Brain microvascular endothelial cell (primary cell): ENCODE measurements at places on chromosomes 7 and 10.

DNA sequence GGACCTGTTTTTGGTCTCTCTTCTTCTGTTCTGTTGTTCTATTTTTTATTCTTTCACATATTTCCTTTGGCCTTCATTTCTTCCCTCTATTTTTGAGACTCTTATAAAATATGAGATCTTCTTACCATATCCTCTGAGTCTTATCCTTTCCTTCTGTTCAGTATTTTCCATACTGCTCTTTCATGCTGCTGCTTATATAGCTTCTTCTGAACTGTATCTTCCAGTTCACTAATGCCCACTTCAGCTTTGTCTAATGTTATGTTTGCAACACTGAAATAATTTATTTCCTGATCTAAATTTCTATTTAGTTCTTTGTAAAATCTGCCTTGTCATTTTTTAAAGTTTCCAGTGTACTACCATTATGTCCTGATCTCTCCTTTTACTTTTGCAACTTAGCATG is 12.8 kb downstream of the TMEM168 start:
- no peak for DNase-seq

DNA sequence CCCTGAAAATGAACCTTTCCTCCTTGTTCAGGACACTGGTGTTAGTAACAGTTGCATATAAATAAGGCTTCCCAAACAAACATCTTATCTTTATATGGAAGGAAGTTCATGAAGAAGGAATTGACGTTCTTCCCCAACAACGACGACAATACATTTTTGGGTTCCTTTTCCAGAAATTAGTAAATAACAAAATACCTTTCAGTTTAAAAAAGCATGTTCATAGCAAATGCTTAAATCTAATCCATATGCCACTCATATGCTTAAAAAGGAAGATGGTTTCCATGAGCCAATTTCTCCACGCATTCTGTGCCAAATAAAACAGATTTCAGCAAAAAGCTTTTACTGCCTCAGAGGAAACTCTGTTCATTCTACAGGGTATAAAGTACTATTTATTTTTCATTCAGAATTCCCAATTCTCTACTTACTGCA is 182.6 kb downstream of the COBL start:
- no peak for DNase-seq

DNA sequence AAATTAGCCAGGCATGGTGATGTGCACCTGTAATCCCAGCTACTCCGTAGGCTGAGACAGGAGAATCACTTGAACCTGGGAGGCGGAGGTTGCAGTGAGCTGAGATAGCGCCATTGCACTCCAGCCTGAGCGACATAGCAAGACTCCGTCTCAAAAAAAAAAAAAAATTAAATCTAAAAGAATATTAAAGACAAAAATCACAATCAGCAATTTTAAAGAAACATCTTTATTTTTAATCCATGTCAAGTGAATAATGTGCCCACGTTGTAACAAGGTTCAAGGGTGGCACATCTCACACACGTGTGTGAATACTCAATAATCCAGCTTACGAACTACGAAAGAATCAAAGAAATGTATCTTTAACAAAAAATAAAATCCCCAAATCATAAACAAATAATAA is 23.0 kb downstream of the SLC37A3 start:
- DNase-seq = no peak

DNA sequence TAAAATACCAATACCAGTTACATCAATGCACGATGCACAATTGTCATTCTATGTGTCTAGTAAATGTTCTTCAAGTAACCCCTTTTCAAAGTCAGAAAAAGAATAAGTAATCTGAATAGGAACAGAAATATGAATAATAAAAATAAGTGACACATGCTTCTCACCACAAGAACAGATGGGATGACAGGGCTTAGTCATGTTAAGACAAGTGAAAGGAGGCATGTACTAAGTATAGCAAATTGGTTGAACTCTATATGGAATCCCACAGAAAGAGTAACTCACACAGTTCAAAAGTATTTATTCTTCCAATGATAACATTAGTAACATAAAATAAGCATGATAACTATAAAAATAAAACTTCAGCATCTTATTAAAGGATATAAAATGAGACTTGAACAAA is 100.9 kb upstream of the TAS2R16 start:
- no peak for DNase-seq

GRCh38 chr10:84599254-84599653 is 270.9 kb downstream of the CCSER2 start:
- DNase-seq = no peak

- no peak for DNase-seq
Observed at GRCh38 chr7:81822811-81823210, 53.0 kb upstream of the HGF start.

GRCh38 chr10:132631338-132631735 is 93.8 kb downstream of the INPP5A start:
- DNase-seq = peak; percentile 42

GRCh38 chr7:12769444-12769843 is 82.0 kb downstream of the ARL4A start:
- DNase-seq = no peak

GRCh38 chr10:103652599-103653281 is 159.2 kb downstream of the NEURL1 start:
- DNase-seq = no peak

GRCh38 chr10:10828623-10829022 is 189.0 kb upstream of the CELF2 start:
- no peak for DNase-seq

DNA sequence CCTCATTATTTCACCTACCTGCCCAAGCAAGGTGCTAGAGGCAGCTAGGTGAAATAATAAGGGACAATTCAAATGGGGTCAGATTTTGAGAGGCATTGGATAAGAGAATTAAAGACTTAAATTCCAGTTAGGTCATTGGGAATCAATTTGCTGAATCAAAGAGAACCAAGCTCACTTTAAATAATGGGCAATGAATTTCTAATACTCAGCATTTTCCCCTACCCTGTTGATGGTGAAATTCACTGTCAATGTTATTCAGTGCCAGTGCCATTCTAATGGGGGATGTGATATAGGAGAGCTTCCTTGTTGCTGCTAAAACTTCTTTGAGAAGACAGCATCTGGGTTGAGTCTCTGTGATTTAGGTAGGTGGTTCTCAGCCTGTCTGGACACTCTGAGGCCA is 509.3 kb downstream of the PHTF2 start:
- no peak for DNase-seq

GRCh38 chr7:77569514-77570232 is 32.6 kb downstream of the PTPN12 start:
- peak; percentile 7 for DNase-seq

DNA sequence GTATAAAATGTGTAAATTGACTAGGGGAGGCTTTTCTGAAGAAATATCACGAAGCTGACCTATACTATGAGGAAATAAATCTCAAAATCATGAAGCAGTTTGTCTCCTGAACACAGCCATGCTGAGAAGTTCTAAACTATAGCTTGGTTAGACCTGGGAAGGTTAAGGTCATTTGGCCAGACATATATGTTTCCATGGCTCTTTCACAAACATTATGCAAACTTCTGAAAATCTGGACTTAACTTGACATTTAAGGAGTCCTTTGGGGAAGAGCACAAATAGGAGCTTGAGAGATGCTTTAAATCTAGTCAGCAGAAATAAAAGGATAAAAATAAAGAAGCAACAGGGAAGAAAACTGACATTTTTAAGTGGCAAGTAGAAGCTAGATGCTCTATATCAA is 115.9 kb upstream of the MEOX2 start:
- no peak for DNase-seq

DNA sequence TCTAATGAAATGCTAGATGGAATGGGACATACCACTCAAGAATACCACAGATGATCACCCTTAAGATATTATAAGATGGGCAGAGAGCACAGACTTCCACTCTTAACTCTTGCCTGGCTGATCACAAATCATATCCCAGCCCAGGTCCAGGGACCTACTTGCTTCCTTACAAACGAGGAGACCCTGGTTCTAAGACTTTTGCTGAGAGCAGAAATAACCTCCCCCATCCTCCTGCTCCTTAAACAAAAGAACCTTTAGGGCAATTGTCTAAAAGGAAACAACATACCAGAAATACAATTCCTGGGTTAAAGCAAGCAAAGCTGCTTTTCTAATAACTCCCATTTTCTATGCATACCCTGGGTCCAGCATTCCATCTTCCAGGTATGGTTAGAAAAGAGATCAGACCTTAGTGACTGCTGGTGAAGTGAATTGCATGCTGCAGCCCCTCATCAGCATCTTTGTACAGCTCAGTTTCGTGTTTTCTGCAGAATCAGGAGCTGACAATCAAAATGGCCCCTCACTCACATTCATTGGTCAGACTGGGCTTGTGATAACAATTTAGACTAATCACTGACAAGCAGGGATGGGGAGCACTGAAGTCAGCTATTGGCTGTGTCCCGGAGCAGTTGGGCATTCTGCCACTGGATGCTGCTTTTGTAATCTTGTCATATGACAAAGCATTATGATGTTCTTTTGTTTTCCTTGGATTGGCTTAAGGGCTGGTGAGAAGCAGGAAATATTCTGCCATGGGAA is 14.6 kb downstream of the IFIT3 start:
- peak; percentile 98 for DNase-seq

DNA sequence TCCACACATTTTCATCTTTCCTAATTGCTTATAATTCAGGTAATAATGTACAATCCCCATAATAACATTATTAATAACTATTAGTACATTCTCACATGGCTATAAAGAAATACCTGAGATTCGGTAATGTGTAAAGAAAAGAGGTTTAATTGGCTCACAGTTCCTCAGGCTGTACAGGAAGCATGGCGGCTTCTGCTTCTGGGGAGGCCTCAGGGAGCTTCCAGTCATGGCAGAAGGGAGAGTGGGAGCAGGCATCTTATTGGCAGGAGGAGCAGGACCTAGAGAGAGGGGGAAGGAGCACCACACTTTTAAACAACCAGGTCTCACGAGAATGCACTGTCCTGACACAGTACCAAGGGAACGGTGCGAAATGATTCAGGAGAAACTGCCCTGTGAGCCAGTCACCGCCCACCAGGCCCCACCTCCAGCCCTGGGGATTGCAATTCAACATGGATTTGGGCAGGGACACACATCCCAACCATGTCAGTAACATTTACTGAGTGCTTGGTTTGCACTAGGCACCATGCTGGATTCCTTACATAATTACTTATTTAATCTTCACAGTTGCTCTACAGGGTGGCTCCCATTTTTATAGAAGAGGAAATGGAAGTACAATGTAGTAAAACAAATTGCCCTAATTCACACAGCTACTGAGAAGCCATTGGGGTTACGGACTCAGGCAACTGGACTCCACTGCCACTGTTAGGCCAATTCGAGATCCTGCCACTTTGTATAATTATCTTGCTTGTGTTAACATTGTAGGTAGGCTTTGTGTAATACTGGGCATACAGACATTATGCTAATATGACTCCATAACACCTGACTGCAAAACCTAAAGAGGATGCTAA is 8.7 kb upstream of the ESYT2 start:
- DNase-seq = no peak

- peak; percentile 41 for DNase-seq
Observed at GRCh38 chr10:21402606-21403083, 122.8 kb downstream of the SKIDA1 start.

DNA sequence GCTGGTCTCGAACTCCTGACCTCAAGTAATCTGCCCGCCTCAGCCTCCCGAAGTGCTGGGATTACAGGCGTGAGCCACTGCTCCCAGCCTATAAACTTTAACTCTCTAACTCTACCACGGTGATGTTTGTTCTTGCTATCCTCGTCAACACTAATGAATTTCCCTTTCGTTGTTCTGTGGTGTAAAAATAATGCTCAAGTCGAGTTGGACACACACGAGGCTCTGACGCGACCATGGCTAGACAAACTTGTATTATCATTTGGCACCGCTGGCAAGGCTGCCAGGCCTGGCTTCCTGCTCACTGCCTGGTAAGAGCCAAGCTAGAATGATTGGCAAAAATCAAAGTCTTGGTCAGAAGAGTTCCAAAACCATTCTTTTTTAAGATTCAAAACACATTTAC is 167.0 kb upstream of the KLF6 start:
- no peak for DNase-seq

DNA sequence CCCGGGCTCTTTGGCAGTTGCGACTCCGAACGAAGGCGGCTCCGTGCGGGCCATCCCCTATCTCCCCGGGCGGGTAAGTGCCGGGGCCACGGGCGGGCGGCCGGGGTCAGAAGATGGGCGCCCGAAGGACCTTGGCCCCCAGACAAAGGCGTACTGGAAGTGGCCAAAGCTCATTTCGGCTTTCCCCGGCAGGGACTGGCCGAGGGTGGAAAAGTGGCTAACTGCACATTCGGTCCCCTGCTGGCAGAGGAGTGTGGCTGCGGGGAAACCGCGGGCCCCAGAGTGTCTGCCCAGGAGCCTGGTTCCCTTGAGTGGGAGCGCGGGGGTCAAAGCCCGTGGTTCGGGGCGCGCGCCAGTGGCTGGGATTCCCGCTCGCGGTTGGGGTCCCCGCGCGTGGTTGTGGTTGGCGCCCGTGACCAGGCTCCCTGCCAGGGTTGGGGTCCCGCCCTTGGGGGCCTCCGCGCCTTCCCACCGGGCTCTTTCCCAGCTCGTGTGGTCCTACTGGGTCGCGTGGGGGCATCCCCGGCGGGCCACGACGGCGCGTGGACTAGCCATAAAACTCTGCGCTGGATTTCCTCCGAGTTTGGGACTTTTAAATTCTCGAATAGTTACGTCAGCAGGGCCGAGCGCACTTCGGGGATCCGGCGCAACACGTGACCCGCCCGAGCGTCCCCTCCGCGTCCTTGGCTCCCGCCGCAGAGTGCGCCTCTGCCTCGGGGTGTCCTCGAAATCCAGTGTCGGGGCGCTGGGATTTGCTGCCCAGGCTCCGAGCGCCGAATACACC is 124.4 kb downstream of the TACC2 start:
- peak; percentile 52 for DNase-seq

DNA sequence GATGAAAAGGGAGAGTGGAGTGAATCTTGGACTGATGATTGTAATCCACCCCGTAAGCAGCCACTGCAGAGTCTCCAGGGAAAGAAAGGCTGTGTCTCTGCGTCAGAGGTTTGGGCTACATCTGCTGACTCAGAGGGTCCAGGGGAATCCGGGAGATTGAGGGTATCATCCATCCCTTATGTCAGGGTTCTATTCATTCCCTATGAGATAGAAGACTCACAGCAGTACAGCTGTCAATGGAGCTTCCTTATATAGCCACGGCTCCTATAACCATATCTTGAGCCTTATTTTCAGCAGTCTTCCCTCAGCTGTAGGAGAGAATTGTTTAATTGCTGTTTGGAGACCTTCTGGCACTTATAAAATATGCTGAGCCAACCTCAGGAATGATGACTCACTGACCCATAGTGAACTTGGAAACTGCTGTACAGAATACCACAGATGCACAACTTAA is 558.2 kb upstream of the PFKP start:
- DNase-seq = peak; percentile 40

GRCh38 chr10:24858288-24859270 is 93.8 kb downstream of the PRTFDC1 start:
- peak; percentile 42 for DNase-seq

GRCh38 chr7:29228289-29229011 is 33.9 kb downstream of the CHN2 start:
- DNase-seq = no peak
